ENCODE measurements at places on chromosomes 12 and 14. TPM values are rescaled to one million over a fixed set of nuclear protein-coding genes. Genes with fewer than 3 reads are reported as not detected.

Gene SLC10A1
- not detected for total RNA-seq

Gene CCDC38
- total RNA-seq, result not detected

Gene CEP170B
- total RNA-seq, result 3.6 TPM

Gene C12orf50
- total RNA-seq, result not detected

Gene TGM1
- total RNA-seq, result 0.56 TPM

Gene BEST3
- total RNA-seq, result under 0.01 TPM

Gene YBX3
- 60.8 TPM for total RNA-seq

Gene UNC79
- total RNA-seq, result not detected

Gene TSPAN19
- total RNA-seq, result not detected

Gene LAG3
- total RNA-seq, result not detected

Gene SYNDIG1L
- total RNA-seq, result not detected

Gene KERA
- total RNA-seq, result not detected

Gene DEGS2
- not detected for total RNA-seq

Gene CLEC4C
- not detected for total RNA-seq

Gene TTC7B
- total RNA-seq, result 16.1 TPM

Gene GPR68
- total RNA-seq, result 0.28 TPM

Data from IMR-90 (cell line).